CD4-positive, alpha-beta T cell treated with Interleukin-1 beta for 1 hour (primary cell): ENCODE measurements at places on chromosomes 2 and 18.

DNA sequence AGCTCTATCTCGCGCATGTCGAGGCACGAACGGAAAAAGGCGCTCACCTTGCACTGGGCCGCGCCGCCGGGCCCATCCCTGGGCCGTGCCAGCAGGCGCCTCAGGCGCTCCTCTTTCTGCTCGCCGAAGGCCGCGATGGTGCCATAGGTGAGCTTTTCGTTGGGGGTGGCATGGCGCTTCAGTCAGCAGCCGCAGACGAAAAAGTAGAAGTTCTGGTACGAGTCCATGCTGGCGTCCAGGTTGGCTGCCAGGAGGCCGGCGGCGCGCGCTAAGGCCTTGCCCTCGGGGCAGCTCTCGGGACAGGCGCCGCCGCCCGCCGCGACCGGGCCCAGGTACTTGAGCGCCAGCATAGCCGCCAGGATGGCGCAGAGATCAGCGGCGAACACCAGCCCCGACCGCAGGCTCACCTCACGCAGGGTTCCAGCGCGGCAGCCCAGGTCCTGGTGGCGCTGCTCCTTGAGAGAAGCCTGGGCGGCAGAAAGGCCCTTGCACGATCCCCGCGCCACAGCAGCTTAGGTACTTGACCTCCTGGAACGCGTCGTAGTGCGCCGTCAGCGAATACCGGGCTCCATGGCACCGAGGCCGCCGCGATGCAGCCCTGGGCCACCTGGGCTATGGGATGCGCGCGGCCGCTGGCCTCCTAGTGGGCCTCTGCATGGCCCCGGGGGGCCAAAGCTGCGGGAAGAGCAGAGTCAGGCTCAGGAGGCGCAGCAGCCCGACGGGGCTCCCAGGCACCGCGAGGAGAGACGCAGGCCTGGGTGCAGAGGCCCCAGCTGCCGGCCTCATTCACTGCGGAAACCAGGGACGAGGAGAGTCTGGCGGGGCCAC is 12.8 kb downstream of the ALPG start:
- no peak for DNase-seq

GRCh38 chr2:241559323-241560161 is 997 bp downstream of the BOK start:
- no peak for DNase-seq

GRCh38 chr2:95039978-95040377 is 14.5 kb downstream of the MAL start:
- no peak for DNase-seq

- DNase-seq: no peak
These were observed 20.2 kb upstream of the TUBB6 start for GRCh38 chr18:12287684-12288402.

GRCh38 chr2:53230691-53231090 is 536.9 kb upstream of the CHAC2 start:
- DNase-seq: no peak

GRCh38 chr2:201936817-201937216 is 96.8 kb upstream of the FZD7 start:
- no peak for DNase-seq
